ENCODE measurements at places on chromosomes 16 and 17.

- no peak for DNase-seq
These were observed 43.4 kb upstream of the GSE1 start for GRCh38 chr16:85569615-85570212.

- no peak for DNase-seq
These were observed 76.9 kb downstream of the TEX14 start for GRCh38 chr17:58614859-58615459.

GRCh38 chr17:80504686-80505413 lies 28.4 kb upstream of the NPTX1 start:
- DNase-seq: no peak

DNA sequence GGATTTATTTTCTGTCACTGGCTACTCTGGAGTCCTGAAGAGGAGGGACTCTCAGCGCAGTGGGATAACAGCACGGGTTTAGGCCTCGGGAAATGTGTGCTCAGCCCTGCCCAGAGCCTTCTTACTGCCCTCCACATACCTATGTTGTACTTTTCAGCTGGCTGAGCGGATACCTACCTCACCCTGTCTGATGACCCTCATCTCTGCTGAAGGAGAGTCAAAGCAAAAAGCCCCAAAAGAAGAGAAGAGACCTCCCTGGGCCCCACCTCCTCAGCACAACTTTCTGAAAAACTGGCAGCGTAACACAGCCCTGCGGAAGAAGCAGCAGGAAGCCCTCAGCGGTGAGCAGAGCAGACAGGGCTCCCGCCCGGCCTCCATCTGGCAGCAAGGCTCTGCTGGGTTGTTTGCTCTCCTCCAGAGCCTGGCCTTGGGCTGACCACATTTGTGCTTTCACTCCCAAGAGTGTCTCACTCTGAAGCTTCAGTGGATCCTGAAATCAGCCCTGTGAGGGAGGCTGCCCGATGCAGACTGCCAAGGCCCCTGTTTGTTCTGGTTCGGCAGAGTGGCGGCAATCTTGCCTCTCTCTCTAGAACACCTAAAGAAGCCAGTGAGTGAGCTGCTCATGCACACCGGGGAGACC lies 10.3 kb downstream of the MYCBPAP start:
- no peak for DNase-seq

GRCh38 chr16:77596261-77596660 lies 126.1 kb upstream of the NUDT7 start:
- peak; percentile 79 for DNase-seq

DNA sequence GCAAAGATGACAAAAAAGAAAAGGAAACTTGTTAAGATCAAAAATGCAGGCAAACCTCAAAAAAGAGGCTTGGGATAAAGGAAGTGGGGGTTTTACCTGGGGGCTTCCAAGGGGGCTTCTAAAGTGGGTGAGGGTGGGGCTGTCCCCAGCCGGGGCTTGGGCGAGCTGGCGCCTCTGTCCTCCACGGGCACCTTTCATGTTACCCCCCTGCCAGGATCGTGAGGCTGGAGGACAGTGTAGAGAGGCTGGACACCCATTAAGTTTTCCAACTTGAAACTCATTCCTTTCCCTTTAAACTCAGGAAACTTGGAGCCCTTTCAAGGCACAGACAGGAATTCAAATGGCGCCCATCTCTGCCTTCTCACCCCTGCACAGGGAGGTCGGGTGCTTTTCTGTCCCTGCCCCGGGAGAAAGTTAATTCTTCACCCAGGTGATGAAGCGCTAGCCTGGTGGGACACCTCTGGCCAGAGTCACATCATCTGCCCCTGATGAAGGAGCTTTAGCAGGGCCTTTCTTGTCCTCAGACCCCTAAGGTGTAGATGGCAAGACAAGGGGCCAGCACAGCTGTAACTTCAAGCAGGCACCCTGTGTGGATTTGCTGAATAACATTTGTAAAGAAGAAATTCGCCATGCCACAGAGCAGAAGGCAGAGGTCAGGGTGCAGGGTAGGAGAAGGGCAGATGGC lies 87.3 kb downstream of the C16orf78 start:
- DNase-seq: no peak

GRCh38 chr17:63293323-63294075 lies 152.6 kb downstream of the CYB561 start:
- DNase-seq: no peak

GRCh38 chr17:3826191-3826590 lies 19.9 kb downstream of the NCBP3 start:
- DNase-seq: no peak

- DNase-seq: peak; percentile 8
These were observed 155.2 kb upstream of the C17orf78 start for GRCh38 chr17:37220607-37220953.

DNA sequence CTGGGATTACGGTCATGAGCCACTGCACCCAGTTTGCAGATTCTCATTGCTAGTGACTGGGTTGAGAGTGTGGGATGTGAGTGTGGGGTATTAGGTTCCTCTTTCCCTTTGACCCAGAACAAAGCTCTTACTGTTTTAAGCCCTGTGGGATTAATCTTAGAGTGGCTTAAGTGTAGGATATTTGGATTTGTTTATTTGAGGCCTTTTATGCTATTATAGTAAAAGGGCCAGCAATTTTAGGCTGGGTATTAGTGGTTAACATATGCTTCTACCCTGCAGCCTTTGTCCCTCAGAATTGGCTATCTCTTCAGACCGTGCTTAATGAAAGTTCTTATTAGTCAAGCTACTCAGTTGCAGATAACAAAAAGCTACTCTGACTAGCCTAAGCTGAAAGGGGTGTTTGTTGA lies 3.2 kb downstream of the SGF29 start:
- DNase-seq: no peak

DNA sequence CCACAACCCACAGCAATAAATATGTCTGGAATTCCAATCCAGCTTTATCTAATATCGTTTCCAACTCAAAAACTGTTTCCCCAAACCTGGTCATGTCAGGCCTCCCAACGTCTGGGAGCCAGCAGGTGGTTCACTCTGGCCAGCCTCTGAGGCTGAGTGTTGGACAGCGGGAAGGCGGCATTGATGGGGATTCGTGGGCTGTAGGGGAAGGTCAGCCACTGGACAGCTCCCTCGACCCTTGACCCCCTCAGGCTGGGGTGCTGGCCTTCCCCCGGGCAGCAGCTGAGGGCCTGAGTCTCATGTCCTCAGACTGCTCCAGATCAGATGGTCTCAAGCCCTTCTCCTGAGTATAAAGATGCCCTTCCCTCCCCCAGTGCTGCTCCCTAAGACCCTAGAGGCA lies 50.2 kb downstream of the SDK2 start:
- no peak for DNase-seq

GRCh38 chr17:38967290-38967738 lies at the start of gene FBXO47:
FBXO47 (minus strand) TSS chr17:38967403; CDS start chr17:38963025, 4,378 bp downstream.
- peak; percentile 79 for DNase-seq

DNA sequence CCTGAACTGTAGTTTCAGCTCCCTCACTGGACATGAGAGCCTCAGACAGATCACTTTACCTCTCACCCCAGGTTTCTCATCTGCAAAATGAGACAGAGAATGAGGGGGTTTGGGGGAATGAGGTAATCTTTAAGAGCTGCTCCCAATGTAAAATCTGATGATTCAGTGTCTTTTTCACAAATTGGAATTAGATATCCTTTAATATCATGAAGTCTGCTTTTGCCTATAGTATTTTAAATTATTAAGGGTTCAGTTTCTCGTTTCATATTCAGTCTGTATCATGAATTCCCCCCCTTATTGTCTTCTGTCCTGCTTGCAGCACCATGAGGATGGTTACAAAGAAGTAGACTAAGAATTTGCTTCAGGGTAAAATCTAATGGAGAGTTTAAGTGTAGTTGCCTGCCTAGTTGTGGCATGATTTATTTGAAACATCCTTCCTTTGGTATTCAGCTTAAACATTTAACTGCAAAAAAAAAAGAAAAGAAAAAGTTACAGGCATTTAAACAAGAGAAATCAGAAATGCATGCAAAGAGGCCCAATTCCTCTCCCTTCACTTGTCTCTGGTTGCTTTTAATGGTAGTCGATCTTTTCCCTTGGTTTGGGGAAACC lies 77.3 kb downstream of the WNT3 start:
- no peak for DNase-seq

Measured in bronchial epithelial cell (primary cell).